ENCODE measurements at places on chromosomes 1 and 21. TPM values are rescaled to one million over a fixed set of nuclear protein-coding genes. Genes with fewer than 3 reads are reported as not detected.
A peak's percentile ranks its signal among the peaks of the same experiment; 100 is the strongest.

The AK4 gene
- total RNA-seq, result 19.3 TPM

The LY9 gene
- 0.38 TPM for total RNA-seq

- H3K4me3 ChIP-seq, result no peak overlapping the region
- no peaks in the 10 kb centered on the region for H3K36me3 ChIP-seq
- DNase-seq, result no peak
- H3K27me3 ChIP-seq, result no peaks in the 10 kb centered on the region
Observed at GRCh38 chr21:41043014-41043413, 124.9 kb upstream of the BACE2 start.

DNA sequence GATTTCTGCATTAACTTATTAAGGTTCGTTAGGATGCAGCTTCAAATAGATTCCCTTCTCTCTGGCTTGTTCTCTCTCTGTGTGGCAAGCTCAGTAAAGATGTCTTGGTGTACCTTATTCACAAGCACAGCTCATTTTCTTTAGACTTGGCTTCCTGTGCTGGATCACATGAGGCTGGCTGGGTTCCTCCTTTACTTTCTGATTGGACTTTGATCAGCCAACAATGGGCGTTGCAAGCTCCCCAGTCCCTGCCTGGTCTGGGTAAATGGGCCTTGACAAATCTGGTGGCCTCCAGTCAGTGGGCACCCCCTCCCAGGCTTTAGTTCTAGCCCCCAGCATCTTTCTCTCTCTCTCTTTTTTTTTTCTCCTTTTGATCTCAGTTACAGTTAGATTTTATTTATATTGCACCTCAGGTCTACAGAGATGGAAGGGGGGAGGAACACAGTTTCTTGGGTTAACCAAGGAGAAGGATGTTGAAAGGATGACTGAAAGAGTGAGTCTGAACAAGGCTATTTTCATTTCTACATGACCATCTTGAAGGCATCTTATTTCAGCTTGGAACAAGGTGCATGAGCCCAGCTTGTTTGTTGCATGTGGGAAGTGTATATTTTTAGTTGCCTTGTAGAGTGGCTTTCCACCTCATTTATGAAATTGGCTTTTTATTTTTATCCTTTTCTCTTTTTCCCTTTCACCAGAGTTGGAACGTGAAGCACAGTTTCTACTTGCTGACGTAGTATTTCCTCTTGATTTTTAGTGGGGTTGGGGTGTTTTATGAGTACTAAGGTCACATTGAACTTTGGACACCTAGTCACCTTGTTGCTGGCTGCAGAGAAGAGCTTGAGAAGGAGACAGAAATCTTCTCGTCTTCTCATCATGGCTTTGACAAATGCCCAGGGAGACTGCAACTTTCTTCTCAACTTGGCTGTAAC lies 77.1 kb downstream of the PBX1 start:
- DNase-seq, result no peak
- H3K27me3 ChIP-seq, result no peaks in the 10 kb centered on the region
- H3K4me3 ChIP-seq, result no peak overlapping the region
- H3K36me3 ChIP-seq, result no peaks in the 10 kb centered on the region
- H3K4me1 ChIP-seq, result peaks cover 82% of the 10 kb centered on the region

DNA sequence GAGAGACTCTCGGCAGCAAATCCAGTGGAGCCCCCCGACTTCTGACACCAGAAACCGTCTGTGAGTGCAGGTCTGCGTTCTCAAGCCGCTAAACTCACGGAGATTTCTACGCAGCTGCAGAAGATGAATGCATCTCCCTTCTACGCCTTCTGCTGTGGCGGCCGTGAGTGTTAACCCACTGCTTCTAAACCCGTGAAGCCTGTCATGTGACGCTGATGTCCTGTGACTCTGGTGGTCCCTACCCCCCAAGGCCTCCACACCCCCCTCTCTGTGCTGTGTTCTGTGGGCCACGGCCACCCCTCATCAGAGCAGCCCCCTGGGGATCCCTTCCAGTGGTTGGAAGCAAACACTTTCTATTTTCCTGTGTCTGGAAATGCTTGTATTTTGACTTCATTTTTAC lies 33.9 kb upstream of the COL18A1 start:
- H3K27ac ChIP-seq, result no peak overlapping the region
- H3K36me3 ChIP-seq, result no peaks in the 10 kb centered on the region

The TNNT2 gene
- total RNA-seq, result 6.6 TPM

- no peaks in the 10 kb centered on the region for H3K36me3 ChIP-seq
- DNase-seq, result no peak
- H3K27me3 ChIP-seq, result no peaks in the 10 kb centered on the region
Observed at GRCh38 chr1:34759503-34760357, at the start of gene GJB4. Gene GJB4, plus strand, starts transcription at chr1:34759740. Its CDS starts 1,515 bp downstream, at chr1:34761255.

The SPRR4 gene
- not detected for total RNA-seq

The OVAAL gene
- total RNA-seq, result not detected

GRCh38 chr1:16248007-16248436 lies 11.0 kb upstream of the CPLANE2 start:
- peaks cover 37% of the 10 kb centered on the region for H3K36me3 ChIP-seq
- peaks cover 34% of the 10 kb centered on the region for H3K4me1 ChIP-seq
- peak overlapping the region; percentile 61 for H3K27ac ChIP-seq
- H3K27me3 ChIP-seq, result no peaks in the 10 kb centered on the region
- no peak overlapping the region for H3K4me3 ChIP-seq

The SAMSN1 gene
- total RNA-seq, result 0.75 TPM

GRCh38 chr1:36099681-36100341 lies 11.1 kb downstream of the ADPRS start:
- no peaks in the 10 kb centered on the region for H3K36me3 ChIP-seq
- DNase-seq, result peak; percentile 79
- H3K27me3 ChIP-seq, result no peaks in the 10 kb centered on the region
- no peak overlapping the region for H3K27ac ChIP-seq
- no peak overlapping the region for H3K4me3 ChIP-seq

GRCh38 chr1:225868631-225869330 lies 13.4 kb downstream of the TMEM63A start:
- no peaks in the 10 kb centered on the region for H3K27me3 ChIP-seq
- H3K36me3 ChIP-seq, result peaks cover 6% of the 10 kb centered on the region
- H3K27ac ChIP-seq, result no peak overlapping the region
- no peak overlapping the region for H3K4me3 ChIP-seq
- DNase-seq, result no peak
- no peaks in the 10 kb centered on the region for H3K4me1 ChIP-seq

DNA sequence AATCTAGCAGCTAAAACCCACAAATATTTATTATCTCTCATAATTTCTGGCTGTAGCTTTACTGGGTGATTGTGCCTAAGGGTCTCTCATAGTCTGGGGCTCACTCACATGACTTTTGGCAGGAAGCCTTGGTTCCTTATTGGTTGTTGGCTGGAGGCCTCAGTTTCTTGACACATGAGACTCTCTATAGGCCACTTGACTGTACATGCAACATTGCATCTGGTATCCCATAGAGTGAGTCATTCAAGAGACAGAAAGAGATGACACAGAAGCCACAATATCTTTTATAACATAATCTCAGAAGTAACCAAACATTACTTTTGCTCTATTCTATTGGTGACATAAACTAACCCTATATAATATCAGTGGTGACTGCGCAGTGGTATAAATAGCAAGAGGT lies 128.5 kb upstream of the HNRNPU start:
- no peak overlapping the region for H3K27ac ChIP-seq
- H3K4me3 ChIP-seq, result no peak overlapping the region
- no peak for DNase-seq
- no peaks in the 10 kb centered on the region for H3K4me1 ChIP-seq
- H3K27me3 ChIP-seq, result no peaks in the 10 kb centered on the region

DNA sequence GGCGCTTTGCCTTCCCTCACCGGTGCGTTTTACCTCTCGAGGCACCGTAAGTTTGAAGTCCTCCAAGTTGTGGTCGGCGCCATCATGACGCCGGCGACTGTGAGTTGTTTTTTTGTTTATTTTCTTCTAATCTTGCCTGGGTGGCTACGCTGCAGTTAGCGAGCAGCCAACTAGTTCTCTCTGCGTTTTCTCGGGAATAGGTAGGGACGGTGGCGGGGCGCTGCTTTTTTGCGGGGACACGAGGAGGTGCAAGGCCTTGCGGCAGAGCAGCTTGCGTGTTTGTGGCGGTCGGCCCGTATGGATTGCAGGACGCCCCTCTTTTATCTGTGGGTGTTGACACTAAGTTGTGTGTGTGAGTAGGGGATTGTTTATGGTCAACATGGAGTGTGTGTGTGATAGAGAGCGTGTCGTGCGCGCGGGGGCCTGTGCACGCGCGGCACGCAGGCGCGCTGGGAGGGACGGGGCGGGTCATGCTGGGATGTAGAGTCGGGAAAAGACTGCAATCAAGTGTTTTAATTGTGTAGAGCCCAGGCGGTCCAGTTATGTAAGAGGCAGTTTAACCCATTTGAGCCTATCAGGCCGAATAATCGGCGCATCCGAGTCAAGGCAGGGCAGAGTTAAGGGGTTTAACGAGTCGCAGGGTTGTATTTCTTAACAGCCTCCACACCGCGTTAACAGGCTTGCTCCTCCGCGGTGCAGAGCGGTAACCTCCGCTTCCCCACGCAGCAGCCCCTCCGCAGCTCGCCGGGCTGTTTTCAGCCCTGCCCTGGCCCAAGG lies 1.2 kb upstream of the NEGR1 start:
- peak overlapping the region; percentile 75 for H3K27ac ChIP-seq
- H3K36me3 ChIP-seq, result no peaks in the 10 kb centered on the region
- DNase-seq, result peak; percentile 70
- H3K4me3 ChIP-seq, result peak overlapping the region; percentile 81
- H3K27me3 ChIP-seq, result no peaks in the 10 kb centered on the region
- no peaks in the 10 kb centered on the region for H3K4me1 ChIP-seq

DNA sequence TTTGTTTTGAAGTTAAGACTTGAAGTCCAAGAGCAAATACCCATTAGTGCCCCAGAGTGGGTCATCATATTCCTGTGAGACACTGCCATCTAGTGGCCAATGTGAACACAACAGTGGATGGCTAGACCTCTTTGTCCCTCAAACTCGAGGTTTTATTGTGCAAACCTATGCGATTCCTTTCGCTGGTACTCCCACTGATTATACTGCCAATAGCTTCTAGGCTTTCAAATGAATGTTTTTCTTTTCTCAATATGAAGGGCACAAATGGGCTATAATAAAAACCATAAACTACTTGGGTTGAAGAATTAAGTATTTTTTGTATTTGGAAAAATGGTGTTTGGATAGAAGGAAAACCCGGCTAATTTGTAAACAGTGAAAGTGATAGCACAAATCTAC lies 100.4 kb upstream of the ZNF281 start:
- H3K27ac ChIP-seq, result no peak overlapping the region
- no peaks in the 10 kb centered on the region for H3K36me3 ChIP-seq
- peak; percentile 31 for DNase-seq
- H3K27me3 ChIP-seq, result no peaks in the 10 kb centered on the region

The IGSF8 gene
- total RNA-seq, result 6.4 TPM

DNA sequence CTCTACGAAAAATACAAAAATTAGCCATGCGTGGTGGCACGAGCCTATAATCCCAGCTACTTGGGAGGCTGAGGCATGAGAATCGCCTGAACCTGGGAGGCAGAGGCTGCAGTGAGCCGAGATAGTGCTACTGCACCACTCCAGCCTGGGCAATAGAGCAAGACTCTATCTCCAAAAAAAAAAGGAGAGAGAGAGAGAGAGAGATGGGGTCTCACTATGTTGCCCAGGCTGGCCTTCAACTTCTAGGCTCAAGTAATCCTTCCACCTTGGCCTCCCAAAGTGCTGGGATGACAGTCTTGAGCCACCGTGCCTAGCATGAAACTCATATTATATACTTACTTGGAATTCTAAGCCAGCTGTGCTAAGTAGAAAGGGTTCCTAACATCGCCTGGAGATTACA lies 29.7 kb downstream of the PSMB2 start:
- H3K4me1 ChIP-seq, result no peaks in the 10 kb centered on the region
- no peak for DNase-seq
- no peak overlapping the region for H3K4me3 ChIP-seq
- H3K27ac ChIP-seq, result no peak overlapping the region

The CLK2 gene
- total RNA-seq, result 22.8 TPM

The SEC16B gene
- 2.3 TPM for total RNA-seq

DNA sequence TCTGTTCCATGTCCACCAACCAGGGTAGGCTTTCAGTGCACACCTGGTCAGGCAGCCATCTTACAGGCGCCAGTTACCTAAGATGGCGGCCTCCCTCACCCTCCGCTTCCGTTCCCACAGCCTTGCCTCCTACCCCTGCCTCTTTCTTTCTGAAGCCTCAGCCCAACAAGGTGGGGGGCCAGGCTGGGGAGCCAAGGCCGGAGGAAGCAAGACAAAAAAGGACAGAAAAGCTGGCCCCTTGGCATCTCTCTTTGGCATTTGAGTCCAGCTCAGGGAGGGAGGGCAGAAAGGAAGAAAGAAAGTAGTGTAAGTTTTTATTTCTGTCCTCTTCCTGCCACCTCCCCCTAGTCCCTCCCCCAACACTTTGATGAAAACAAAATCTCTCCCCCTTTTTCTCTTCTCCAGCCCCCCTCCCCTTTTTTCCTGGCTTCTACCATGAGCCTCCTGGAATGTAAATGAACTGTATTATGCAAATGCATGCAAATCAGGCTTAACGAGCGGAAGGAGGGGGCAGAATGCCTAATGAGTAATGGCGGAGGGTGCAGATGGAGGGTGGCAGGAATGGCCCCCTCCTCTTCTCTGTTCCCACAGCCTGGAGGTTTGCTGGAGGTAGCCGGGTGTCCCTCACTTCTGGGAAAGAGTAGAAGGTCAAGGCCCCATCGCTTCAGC lies 43.8 kb downstream of the RHBG start:
- H3K27ac ChIP-seq, result no peak overlapping the region
- H3K27me3 ChIP-seq, result peaks cover 62% of the 10 kb centered on the region
- H3K4me3 ChIP-seq, result no peak overlapping the region

The SYT2 gene
- 0.02 TPM for total RNA-seq

The TMEM51 gene
- total RNA-seq, result 0.89 TPM

DNA sequence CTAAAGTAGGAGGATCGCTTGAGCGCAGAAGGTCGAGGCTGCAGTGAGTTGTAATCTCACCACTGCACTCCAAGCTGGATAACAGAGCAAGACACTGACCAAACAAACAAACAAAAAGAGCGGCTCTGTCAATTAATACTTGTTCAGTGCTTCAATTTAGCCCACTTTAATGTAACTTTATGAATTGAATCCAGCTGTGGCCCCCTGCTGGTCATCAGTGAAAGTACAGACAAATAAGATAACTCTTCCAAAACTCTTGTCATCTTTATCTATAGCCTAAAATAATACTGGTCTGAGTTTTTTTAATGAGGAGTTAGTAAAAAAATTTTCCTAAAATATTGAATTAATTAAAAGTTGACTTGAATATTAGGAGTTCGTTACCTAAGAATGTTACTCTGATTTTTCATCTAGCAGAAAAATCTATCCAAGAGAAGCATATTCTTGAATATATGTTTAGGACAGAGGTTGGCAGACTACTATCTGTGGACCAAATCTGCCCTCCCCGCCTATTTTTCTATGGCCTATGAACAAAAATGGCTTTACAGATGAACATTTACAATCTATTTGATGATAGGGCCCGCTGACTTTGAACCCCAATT lies 26.1 kb downstream of the ATP5PF start:
- H3K36me3 ChIP-seq, result peaks cover 12% of the 10 kb centered on the region
- H3K27ac ChIP-seq, result no peak overlapping the region
- H3K4me1 ChIP-seq, result no peaks in the 10 kb centered on the region
- no peak for DNase-seq
- no peak overlapping the region for H3K4me3 ChIP-seq

DNA sequence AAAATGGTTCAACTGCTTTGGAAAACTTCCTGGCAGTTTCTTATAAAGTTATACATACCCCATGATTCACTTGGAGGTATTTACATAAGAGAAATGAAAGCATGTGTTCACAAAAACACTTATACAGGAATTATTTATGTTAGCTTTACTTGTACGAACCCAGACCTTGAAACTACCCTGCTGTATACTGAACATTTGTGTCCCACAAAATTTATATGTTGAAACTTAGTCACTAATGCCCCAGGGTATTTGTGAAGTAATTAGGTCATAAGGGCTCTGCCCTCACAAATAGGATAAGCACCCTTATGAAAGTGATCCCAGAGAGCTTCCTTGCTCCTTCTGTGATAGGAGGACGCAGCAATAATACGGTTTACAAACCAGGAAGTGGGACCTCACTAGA lies 42.7 kb upstream of the B3GALT2 start:
- DNase-seq, result no peak
- no peaks in the 10 kb centered on the region for H3K27me3 ChIP-seq
- peaks cover 3% of the 10 kb centered on the region for H3K36me3 ChIP-seq
- no peak overlapping the region for H3K4me3 ChIP-seq
- H3K4me1 ChIP-seq, result no peaks in the 10 kb centered on the region
- no peak overlapping the region for H3K27ac ChIP-seq
